DMS53 (cell line): ENCODE measurements at places on chromosomes 1 and 21.

GRCh38 chr1:209485167-209485566, 98.3 kb upstream of the CAMK1G start:
- DNase-seq = no peak

DNA sequence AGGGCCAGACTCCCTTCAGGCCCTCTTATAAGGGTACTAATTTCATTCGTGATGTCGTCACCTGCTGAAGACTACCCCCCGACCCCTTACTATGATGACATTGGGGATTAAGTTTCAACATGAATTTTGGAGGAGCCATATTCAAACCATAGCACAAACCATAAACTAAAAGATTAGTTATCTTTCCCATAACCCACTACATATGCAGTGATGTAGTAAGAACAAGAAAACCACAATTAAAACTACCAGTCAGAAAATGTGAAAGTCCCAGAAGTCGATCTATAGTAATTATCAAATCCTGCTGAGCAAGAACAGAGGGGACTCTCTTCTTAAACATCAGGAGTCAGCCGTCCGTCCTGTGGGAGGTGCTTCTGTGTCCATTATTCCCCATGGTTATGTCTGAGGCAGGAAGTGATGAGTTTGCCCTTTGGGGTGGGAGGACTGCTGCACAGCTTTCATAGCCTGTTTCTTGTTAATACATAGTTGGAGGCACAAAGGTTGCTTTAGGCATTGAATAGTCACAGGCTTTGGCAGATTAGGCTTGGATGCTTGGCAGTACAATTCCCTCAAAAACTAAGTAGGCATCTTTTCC, 35.9 kb upstream of the PTGFRN start:
- DNase-seq = no peak

DNA sequence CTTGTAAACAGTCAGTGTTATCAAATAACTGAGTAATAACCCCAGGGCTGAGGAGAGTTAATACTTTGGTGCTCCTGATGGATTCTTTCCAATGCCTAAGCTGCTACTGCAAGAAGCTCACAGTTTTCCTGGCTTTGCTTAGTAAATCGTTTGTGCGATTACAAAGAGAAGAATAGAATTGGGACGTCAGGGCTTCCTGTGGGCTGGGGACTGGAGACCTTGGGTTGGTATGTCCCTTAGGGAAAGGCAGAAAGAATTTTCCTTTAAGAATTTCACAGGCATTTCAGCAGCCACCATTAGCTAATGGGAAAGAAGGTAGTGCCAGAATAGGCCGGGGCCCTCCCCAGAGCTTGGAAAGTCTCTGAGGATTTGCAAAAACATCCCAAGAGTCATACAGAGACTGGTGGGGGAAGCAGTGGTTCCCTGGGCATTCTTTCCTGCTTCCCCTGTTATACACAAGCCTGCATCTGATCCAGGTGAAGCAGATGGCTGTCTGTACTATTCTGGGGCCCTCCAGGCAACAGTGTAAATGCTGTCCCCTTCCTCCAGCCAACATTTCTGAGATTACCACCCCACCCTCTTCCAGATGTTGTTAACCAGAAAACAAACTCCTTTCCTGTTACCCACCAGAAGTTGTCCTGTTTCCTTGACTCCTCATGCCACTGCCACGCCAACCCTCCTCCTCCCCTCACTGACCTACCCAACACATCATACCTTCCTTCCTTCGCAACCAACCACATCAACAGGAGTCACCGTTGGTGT, 40.2 kb downstream of the PLXNA2 start:
- DNase-seq = peak; percentile 68

- no peak for DNase-seq
These were observed 367.4 kb downstream of the CAMTA1 start for GRCh38 chr1:7152655-7153054.

GRCh38 chr1:11157394-11157793, 31.8 kb upstream of the ANGPTL7 start:
- DNase-seq = no peak

DNA sequence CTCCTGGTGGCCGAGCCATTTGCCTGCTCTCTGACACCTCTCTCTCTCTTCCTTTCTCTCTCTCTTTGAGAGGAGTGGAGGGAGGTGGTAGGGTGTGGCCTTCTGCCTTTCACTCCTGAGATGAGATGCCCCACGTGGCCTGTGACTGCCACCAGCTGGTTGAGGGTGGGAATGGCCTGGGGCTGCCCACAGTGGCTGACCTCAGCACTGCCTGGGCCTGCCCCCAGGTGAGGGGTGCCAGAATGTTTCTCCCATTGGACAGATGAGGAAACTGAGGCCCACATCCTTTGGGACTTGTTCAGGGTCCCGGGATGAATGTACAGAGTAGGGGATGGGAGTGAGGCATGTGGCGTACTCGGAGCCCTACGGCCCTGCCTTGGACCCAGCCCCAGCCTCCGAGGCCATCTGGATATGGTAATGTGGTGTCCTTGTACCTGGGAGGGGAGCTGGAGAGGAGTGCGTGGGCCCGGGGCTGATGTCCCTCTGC, 12.7 kb upstream of the C1orf167 start:
- peak; percentile 83 for DNase-seq

DNA sequence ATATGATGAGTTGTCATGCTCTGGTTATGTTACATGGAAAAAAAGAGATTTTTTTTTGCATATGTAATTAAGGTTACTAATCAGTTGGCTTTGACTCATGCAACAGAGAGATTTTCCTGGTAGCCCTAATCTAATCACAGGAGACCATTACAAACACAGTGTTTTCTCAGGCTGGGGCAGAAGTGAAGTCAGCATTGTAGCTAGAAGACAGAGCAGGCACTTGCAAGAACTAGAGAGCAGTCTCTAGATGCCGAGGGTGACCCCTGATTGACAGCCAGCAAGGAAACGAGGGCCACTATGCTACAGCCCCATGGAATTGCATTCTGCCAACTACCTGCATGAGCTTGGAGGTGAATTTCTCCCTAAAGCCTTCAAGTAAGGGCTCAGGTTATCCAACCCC, 151.3 kb downstream of the RUNX1 start:
- DNase-seq = no peak

DNA sequence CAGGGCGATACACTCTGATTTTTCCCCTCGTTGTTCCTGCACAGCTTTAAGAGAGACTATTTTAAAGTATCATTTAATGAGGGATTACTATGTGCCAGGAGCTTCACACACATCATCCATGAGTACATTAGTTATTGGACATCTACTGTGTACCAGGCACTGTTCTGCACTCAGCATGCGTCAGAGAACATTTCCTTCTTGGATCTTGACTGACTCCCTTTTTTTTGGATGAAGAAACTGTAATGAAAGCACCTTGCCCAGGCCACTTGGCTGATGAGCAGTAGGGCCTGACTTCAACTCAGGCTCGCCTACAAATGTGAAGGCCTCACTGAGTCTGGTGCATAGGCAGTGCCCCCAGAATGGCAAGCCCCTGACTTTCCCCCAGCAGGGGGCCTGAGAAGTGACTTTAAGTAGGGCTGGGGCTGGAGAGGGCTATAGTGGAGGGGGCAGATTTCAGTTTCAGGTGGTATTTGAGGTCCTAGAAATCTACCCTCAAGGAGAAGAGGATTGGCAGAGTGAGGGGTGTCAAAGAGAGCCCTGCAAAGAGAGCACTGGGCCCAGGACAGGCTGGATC, 50.0 kb downstream of the PTPRU start:
- no peak for DNase-seq

DNA sequence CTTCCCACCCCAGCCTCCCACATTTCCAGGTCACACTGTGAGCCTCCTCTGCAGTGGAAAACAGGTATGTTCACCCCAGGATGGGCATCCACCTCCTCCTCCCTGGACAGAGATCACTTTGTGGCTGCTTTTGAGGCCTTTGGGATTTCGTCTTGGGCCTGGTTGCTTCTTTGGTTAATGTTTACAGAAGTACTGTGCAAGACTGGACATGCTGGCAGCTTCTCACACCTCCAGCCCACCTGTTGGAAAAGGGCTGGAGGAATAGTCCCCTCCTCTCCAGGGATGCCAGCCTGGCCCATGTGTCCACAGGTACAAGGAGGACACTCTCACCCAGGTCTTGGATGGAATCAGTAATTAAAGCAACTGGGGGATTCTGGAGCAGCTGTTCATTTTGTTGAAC, 56.1 kb downstream of the KAZN start:
- DNase-seq = no peak

- no peak for DNase-seq
These were observed 336.3 kb downstream of the PBX1 start for GRCh38 chr1:164895026-164895912.

- DNase-seq = no peak
These were observed 110.6 kb upstream of the GPR52 start for GRCh38 chr1:174337000-174337681.

GRCh38 chr1:234889643-234890042, 239.0 kb downstream of the TOMM20 start:
- DNase-seq = no peak

DNA sequence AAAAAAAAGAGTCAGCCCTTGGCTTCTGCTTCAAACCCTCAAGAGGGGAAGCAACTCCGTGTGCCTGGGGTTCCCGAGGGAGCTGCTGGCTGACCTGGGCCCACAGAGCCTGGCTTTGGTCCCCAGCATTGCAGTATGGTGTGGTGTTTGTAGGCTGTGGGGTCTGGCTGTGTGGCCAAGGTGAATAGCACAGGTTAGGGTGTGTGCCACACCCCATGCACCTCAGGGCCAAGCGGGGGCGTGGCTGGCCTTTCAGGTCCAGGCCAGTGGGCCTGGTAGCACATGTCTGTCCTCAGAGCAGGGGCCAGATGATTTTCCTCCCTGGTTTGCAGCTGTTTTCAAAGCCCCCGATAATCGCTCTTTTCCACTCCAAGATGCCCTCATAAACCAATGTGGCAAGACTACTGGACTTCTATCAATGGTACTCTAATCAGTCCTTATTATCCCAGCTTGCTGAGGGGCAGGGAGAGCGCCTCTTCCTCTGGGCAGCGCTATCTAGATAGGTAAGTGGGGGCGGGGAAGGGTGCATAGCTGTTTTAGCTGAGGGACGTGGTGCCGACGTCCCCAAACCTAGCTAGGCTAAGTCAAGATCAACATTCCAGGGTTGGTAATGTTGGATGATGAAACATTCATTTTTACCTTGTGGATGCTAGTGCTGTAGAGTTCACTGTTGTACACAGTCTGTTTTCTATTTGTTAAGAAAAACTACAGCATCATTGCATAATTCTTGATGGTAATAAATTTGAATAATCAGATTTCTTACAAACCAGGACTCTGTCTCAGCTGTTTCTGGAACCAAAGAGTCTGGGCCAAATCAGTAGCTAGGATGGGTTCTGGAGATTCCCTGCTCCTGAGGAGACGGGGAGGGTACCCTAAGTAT, 26.8 kb upstream of the KDM4A start:
- DNase-seq = no peak
